ENCODE measurements at places on chromosomes 4 and X.

- H3K27me3 ChIP-seq, result no peaks in the 10 kb centered on the region
- H3K4me3 ChIP-seq, result no peak overlapping the region
- H3K27ac ChIP-seq, result peak overlapping the region; percentile 34
Observed at GRCh38 chr4:39048311-39048710, 13.7 kb upstream of the KLHL5 start.

DNA sequence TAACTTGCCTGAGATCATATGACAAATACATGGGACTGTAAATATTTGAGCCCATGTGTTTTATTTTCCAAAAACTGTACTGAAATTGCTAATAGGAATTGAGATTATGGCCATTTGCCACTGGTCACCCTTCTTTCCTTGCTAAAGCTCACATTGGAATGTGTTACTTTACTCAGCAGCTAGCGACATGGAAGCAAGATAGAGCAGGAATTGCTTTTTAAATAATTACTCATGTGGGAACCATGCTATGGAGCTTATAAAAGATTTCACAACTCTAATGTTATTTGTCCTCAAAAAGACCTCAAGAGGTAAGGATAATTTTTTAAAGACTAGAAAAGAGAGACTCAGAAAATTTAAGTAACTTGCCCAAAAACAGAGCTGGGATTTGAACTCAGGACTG lies 48.8 kb upstream of the AFAP1 start:
- no peak for DNase-seq
- H3K27ac ChIP-seq, result no peak overlapping the region
- peaks cover 5% of the 10 kb centered on the region for H3K27me3 ChIP-seq
- no peaks in the 10 kb centered on the region for H3K36me3 ChIP-seq
- peaks cover 7% of the 10 kb centered on the region for H3K4me1 ChIP-seq

DNA sequence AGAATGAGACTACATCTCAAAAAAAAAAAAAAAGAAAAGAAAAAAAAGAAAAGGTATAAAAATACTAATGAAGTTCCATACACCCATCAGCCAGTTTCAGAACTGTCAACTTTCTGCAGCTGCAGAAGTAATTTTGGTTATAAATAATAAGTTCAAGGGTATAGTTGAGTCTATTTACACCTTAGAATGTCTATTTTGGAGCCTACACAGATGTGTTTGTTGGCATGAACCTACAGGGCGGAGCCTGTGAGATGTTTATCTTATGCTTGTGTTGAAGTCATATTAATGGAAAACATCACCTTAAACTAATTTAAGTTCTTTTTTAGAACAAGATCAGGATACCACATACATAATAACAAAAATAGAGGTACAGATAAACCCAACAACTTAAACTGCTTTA lies 85.8 kb downstream of the RAPGEF2 start:
- H3K4me1 ChIP-seq, result peaks cover 10% of the 10 kb centered on the region
- H3K4me3 ChIP-seq, result no peak overlapping the region
- no peak for DNase-seq
- H3K27me3 ChIP-seq, result no peaks in the 10 kb centered on the region

DNA sequence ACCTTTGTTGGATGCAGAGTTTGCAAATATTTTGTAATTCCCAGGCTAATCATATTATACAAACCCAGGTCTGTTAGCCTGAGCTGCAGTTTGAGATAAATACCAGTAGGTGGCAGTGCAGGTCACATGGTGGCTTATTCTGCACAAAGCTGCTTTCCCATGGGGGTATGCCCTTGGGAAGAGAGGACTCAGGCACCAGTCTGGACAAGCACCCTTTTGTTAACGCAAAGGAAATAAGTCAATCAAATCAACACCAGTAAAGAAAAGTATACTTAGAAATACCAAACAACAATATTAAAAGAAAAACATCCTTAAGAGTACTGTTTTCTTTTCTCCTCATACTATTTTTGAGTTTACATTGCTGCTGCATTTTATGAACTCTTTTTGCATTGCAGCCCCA lies 389.0 kb upstream of the ZFP42 start:
- DNase-seq, result peak; percentile 15
- no peaks in the 10 kb centered on the region for H3K36me3 ChIP-seq
- no peaks in the 10 kb centered on the region for H3K4me1 ChIP-seq
- H3K4me3 ChIP-seq, result no peak overlapping the region

DNA sequence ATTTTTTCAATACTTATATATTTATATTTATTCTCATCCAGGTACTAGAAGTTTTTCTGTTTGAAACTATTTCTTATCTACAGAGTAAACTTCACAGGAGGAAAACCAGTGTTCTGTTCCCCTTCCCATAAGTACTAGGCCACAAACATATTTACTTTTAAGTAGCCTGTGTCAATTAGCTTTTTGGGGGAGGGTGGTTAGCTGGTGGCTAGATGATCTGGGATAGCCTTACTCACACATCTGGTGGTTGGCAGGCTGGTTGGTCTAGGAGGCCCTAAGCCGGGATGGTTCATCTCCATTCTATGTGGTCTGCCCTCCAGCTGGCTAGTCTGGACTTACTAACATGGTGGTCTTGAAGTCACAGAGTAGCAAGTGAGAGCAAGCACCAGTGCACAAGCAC lies 6.2 kb downstream of the JADE3 start:
- DNase-seq, result no peak
- no peak overlapping the region for H3K4me3 ChIP-seq
- H3K4me1 ChIP-seq, result peaks cover 9% of the 10 kb centered on the region
- H3K27ac ChIP-seq, result no peak overlapping the region
- H3K27me3 ChIP-seq, result peaks cover 26% of the 10 kb centered on the region

DNA sequence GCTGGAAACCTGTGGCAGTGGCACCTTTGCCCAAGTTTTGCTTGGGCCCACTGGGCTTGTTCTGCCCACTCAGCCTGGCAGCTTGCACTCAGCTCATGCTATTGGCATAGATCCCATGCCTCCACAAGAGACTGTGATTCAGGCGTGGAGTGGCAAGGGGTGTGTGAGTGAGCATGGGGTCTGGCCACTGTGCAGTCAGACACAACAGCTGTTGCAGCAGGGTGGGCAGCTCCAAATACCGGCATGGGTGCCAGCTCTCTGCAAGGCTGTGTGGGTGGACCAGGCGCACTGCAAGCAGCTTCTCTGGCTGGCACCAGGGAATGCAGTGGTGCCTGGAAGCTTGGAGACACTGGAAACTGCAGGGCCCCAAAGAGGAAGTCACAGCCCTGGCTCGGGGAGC lies 27.4 kb upstream of the DIPK2B start:
- H3K27ac ChIP-seq, result no peak overlapping the region
- no peak for DNase-seq
- no peaks in the 10 kb centered on the region for H3K36me3 ChIP-seq
- H3K4me1 ChIP-seq, result peaks cover 12% of the 10 kb centered on the region
- no peak overlapping the region for H3K4me3 ChIP-seq
- no peaks in the 10 kb centered on the region for H3K27me3 ChIP-seq

DNA sequence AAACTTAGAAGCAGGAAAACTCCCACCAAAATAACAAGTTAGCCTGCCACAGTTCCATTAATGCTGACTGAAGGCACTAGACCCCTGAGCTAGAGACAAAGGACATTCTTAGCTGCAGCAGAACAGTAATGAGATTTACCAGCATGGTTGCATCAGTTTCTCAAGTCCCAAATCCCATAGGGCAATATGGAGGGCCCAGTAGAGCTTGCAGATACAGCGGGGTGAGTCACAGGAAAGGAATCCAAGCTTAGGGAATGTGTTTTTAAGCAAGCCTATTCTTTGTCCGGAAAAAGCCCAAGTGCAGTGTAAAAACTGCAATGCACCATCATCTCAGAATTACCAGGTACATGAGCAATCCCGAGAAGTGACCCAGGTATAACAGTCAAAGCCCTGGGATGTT lies 51.3 kb upstream of the EXOC1L start:
- H3K27ac ChIP-seq, result no peak overlapping the region
- no peak for DNase-seq
- H3K36me3 ChIP-seq, result no peaks in the 10 kb centered on the region
- no peak overlapping the region for H3K4me3 ChIP-seq
- H3K4me1 ChIP-seq, result no peaks in the 10 kb centered on the region

DNA sequence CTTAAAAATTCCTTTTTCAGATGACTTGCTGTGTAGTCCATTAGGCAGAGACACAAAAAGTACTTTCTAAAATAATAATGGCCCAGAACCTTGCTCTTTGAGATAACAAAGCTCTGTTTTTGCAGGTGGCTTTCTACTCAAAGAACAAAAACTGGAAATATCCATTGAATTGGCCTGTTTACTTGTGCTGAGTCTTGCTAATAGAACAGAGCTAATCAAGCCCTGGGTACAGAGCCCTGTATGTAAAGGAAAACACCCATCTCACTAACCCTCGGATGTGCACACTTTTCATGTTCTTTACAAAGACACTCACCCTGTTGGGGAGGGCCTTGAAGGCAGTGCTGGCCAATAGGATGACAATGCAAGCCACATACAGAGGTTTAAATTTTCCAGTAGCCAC lies 27.0 kb upstream of the LNX1 start:
- peaks cover 14% of the 10 kb centered on the region for H3K27me3 ChIP-seq
- H3K4me1 ChIP-seq, result peaks cover 6% of the 10 kb centered on the region
- no peaks in the 10 kb centered on the region for H3K36me3 ChIP-seq
- no peak overlapping the region for H3K27ac ChIP-seq
- no peak for DNase-seq

- H3K4me1 ChIP-seq, result no peaks in the 10 kb centered on the region
- H3K27ac ChIP-seq, result no peak overlapping the region
- no peak overlapping the region for H3K4me3 ChIP-seq
- H3K27me3 ChIP-seq, result no peaks in the 10 kb centered on the region
- no peak for DNase-seq
- H3K36me3 ChIP-seq, result no peaks in the 10 kb centered on the region
Observed at GRCh38 chr4:8280158-8280875, 10.8 kb downstream of the HTRA3 start.

DNA sequence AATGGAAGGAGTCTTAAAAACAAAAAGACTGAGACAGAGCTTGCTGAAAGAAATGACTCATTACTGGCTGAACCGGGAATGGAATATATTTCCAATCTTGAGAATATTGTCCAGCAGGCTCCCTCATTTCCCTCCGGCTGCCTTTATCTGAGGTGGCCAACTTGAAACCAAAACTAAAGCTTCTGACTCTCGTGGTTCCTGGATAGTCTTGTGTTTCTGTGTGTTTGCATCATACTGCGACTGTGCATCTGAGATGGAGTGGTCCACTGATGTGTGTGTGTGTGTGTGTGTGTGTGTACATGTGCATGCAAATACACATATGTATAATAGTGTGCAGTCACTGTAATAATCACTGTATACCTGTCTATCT lies 145.6 kb upstream of the SCML1 start:
- no peak overlapping the region for H3K4me3 ChIP-seq
- peaks cover 6% of the 10 kb centered on the region for H3K27me3 ChIP-seq
- DNase-seq, result peak; percentile 42
- H3K27ac ChIP-seq, result peak overlapping the region; percentile 25
- no peaks in the 10 kb centered on the region for H3K36me3 ChIP-seq
- H3K4me1 ChIP-seq, result peaks cover 16% of the 10 kb centered on the region

- no peaks in the 10 kb centered on the region for H3K36me3 ChIP-seq
- H3K4me1 ChIP-seq, result no peaks in the 10 kb centered on the region
- no peak overlapping the region for H3K27ac ChIP-seq
- H3K4me3 ChIP-seq, result no peak overlapping the region
Observed at GRCh38 chr4:135319685-135320084, 1118.1 kb upstream of the PABPC4L start.

- H3K27me3 ChIP-seq, result peaks cover 7% of the 10 kb centered on the region
- no peak for DNase-seq
- H3K36me3 ChIP-seq, result no peaks in the 10 kb centered on the region
- no peak overlapping the region for H3K27ac ChIP-seq
- no peak overlapping the region for H3K4me3 ChIP-seq
Observed at GRCh38 chr4:55031158-55031557, 94.2 kb downstream of the KDR start.

DNA sequence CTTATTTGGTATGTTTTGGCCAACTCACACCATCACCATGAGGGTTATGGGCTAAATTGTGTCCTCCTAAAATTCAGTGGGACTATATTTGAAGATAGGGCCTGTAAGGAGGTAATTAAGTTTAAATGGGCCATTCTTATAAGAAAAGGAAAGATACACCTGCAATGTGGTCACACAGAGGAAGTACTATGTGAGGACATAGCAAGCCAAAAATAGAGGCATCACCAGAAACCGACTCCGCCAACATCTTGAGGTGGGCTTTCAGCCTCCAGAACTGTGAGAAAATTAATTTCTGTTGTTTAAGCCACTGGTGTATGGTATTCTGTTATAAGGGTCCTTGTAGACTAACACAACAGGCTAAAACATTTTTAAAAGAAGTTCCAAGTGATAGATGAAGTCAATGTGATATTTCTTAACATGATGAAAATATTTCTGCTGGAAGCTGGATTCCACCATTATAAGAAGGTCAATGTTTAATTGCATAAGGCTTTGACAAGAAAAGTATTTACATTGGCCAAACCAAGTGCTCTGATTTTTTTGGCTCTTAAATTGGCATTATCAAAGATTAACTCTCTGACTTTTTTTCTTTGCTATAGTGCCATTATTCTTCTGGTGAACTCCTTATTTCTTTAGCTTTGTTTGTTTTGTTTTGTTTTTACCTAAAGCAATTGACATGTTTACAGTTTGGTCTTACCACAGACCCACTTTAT lies 540.9 kb downstream of the PPARGC1A start:
- no peaks in the 10 kb centered on the region for H3K27me3 ChIP-seq
- no peaks in the 10 kb centered on the region for H3K36me3 ChIP-seq
- no peak overlapping the region for H3K27ac ChIP-seq
- H3K4me1 ChIP-seq, result no peaks in the 10 kb centered on the region
